ENCODE measurements at places on chromosomes 3 and 15.

GRCh38 chr3:119810018-119810435, 28.1 kb downstream of the NR1I2 start:
- DNase-seq: no peak

- DNase-seq: no peak
These were observed 28.8 kb downstream of the GRAMD2A start for GRCh38 chr15:72168808-72169190.

DNA sequence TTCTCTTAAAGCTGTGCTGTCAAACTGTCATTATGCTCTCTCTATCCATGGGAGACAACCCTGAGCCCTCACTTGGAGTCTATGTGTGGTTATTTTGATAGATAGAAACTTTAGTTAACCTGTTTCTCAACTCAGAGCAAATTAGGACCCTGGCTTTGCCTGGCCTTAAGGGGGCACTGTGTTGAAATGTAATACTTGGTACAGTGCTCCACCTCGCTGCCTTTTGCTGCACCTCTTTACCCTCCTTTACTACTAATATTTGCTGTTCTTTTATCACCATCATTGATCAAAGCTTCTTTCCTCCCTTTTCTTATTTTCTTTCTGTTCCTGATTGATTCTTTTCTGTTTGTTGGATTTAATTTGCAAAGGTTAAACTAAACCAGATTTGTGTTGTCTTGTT, 34.3 kb downstream of the STT3B start:
- DNase-seq: no peak

DNA sequence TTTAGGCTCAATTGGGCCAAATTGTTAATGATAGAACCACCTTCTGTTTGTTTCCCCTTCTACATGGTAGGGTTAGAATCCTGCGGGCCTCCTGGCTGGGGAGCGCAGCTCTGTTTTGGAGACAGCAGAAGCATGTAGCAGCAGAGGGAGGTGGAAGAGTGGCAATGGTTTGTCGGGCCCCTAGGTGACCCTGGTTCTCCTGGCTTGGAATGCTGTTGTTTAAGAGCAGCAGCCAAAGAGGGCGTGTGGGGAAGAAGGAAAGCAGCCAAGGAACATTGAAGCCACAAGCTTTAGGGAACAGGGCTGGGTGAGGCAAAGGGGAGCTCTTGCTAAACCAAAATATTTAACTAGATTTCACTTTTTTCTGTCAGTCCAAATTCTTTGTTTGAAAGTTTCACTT, 213.7 kb upstream of the NR2E3 start:
- DNase-seq: no peak

- no peak for DNase-seq
These were observed 4.0 kb upstream of the DENND6A start for GRCh38 chr3:57696801-57697321.

DNA sequence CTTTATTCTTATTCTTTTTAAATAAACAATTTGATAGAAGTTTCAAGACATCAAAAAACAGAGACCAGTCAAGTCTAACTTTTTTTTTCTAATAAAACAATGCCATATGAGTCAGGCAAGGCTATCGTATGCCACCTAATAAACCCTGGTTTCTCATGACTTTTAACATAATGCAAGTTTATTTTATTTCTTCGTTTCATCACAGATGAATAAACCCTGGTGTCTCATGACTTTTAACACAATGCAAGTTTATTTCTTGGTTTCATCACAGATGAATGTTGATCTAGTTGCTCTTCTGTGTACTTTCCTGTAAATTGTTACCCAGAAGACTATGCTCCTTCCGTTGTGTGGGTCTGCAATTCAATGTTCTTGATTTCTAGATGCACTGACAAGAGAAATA, 905.4 kb downstream of the ROBO2 start:
- DNase-seq: no peak

GRCh38 chr15:47266566-47266965, 450.7 kb upstream of the SEMA6D start:
- no peak for DNase-seq
